ENCODE measurements at places on chromosomes 16 and 17.

DNA sequence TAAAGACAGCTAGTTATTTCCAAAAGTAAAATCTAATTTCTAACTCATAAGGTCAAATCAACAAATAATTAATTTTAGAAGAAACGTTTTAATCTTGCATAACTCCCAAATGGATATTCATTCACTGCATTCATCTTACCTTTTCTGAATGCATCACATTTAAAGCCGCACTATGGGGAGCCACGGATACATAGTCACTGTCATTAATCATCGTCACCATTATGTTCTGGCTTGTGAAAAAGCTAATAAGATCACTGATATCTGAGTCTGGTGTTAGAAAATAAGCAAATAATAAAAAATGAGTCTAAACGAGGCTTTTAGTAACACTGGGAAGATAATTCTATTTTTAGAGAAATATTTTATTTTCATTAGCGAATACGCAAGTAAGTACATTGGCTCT lies 42.4 kb upstream of the ABCA10 start:
- no peak for DNase-seq

DNA sequence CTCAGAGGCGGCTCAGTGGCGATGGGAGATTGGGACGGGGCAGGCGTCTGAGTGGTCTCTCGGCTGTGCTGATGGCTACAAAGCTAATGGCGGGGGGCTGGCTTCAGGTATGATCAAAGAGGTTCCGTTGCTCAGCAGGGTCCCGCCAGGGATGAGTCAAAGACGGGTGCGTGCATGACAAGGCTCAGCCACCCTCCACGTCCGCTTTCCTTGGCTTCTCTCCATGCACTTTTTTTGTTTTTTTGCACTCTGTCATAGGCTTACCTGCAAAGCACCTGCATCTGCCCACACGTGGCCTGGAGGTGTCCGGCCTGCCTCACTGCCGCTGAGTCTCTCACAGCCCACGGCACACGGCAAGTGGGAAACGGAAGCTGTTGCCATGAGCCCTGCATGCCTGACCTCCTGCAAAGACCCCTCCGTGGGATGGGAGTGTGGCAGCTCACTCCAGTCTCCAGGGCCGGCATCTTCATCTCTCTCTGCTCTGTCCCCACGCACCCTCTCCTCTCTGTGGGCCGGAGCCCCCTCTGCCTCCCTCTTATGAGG lies 85.5 kb upstream of the ZNF469 start:
- DNase-seq, result no peak

DNA sequence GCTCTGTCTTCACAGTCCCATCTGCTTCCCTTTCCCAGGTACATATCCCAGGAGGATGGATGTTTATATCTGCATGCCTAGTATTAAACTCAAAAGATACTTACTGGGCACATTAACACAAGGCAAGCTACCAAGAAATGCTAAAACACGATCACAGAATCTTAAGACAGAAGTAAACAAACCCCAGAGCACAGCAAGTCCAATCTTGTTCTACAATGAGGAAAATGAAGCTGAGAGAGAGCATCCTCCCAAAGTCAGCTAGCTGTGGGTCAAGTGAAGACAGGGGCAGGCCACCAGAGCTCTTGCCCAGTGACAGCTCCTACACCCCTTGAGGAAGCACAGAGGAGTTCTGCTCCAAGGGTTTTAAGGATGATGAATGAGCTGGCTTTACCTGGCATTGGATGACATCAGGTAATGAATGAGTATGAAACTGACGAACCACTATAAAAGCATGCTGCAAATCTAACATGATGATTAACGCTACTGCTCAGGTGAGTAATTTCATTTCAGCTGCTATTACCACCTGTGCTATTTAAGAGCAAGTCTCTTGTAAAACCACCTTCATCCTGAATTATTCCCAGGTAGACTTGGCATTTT lies 20.3 kb downstream of the XPO6 start:
- no peak for DNase-seq

DNA sequence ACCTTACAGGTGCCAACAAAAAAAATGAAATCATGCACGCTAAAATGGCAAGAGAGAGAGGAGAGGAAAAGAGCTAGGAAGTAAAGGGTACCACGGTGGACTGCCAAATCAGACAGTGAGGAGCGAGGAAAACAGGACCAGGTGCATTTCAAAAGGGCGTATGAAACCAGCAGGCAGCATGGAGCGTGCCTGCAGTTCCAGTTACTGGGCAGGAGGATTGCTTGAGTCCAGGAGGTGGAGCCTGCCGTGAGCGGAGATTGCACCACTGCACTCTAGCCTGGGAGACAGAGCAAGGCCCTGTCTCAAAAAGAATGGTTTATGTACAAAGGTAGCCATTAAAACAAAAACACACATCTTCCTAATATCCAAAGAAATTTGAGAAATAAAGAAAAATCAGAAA lies 16.4 kb downstream of the USP36 start:
- no peak for DNase-seq

- DNase-seq, result no peak
Measured at GRCh38 chr16:13892301-13892700, 27.7 kb upstream of the ERCC4 start.

- no peak for DNase-seq
Measured at GRCh38 chr16:56401482-56401881, 23.9 kb downstream of the AMFR start.

GRCh38 chr16:15732416-15732815 lies 82.4 kb downstream of the NDE1 start:
- no peak for DNase-seq

DNA sequence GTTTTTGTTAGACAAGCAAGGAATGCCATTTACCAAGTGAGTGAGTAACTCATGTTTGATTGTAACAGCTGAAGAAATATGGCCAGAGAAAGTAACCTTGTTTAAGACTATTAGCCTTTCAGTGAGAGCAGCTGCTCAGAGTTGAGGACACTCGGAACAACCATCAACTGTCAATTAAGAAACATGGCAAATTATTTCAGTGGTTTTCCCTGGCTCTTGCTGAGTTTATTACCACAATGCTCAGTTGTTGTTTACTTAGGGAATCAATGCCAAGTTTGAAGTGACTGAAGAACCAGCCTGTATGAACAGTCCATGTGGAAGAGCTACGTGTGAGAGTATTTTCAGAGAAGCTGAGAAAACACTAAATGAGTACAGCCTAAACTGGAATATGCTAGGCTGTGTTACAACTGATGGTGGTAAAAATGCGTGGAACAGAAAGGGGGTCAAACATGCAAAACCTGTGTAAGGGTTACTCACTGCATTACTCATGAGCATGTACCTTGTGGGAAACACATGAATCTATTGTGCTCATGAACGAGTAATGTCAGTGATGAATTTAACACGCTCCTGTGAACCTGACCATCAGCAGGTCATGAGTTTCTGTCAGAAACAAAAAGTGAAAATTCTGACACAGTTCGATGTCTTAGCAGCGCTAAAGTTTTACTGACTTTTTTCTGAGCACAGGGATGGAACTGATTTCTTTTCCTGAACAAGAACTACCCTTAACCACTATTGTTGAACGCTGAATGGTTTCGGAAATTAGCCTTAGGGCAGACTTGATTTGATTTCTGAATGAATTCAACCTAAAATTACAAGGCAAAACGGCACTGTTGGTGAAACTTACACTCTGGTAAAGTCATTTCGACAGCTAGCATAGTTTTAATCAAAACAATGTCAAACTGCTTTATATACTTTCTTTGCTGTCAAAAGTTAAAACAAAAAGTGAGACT lies 33.5 kb downstream of the GNA13 start:
- DNase-seq, result peak; percentile 7

Data from NCI-H526 (cell line).